HT1080 (cell line): ENCODE measurements at places on chromosomes 12 and 14. TPM values are rescaled to one million over a fixed set of nuclear protein-coding genes. Genes with fewer than 3 reads are reported as not detected.
A peak's percentile ranks its signal among the peaks of the same experiment; 100 is the strongest.

DDN gene
- 0.24 and 0.50 TPM in 2 replicates for total RNA-seq

SOX5 gene
- 0.05 and 0.20 TPM in 2 replicates for total RNA-seq

GRCh38 chr14:59320763-59321625 is 132.5 kb downstream of the DAAM1 start:
- peak; percentile 77 for DNase-seq

DNA sequence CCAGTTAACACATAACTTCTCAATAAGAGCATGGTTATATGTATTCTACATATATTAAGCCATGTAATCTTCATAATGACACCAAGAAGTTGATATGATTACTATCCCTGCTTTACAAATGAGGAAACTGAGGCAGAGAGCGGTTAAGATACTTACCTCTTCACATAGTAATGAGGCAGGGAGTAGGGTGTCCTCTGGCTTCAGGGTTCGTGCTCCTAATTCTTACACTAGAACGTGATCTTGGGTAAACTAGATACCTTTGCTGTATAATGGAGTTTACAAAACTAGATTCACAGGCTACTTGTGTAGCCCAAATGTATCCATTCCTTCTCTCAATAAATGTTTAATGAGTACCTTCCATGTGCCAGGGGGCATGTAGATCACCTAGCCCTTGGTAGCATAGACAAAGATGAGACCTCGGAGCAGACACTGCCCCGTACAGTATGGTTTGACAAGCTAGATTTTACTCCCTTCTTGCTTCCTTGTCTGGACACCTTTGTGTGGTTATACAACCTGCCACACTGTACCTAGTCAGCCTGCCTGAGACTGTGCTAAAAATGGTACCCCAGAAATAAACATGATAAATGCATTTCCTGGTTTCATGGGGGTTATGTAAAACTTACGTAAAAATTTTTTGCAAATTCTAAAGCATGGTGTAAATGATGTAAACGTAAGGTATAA is 991.8 kb downstream of the VRK1 start:
- DNase-seq: no peak

DNA sequence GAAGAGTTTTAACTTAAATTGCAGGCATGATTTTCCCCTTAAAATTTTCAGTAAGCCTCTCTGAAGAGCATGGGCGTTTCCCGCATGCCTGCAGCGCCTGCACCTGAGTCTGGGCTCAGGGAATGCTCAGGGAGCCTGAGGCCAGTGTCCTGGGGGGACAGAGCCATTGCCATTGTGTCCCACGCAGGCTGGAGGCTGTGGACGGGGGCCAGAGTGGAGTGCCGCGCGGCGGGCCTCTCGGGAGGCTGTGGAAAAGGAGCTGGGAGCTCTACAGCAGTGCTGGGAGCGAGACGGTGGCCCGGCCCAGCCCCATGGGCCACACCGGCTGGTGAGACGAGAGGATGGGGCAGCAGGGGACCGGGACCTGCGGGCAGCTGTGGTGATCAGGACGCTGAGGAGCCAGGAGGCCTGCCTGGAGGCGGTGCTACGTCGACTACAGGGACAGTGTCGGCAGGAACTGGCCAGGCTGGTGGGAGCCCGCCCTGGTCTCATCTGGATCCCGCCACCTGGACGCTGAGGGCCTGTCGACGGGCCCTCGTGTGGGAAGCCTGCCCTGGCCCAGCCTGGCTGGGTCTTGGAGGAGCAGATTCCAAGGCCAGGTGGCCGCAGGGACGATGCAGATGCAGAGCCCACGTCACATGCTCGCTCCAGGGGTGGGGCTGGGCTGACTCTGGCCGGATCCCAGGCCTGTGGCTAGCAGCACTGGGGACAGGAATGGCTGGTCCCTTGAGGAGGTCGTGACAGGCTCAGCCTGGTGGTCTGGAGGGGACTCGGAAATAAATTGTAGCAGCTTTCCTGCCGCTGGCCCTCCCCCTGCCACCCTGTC is 7.6 kb downstream of the TEDC1 start:
- DNase-seq: no peak

GRCh38 chr12:129075460-129076208 is 222.4 kb downstream of the GLT1D1 start:
- DNase-seq: no peak
